ENCODE measurements at places on chromosomes 1 and 21.

- DNase-seq: peak; percentile 49
Measured at GRCh38 chr1:117366177-117367045, 838 bp upstream of the MAN1A2 start.

GRCh38 chr1:76868154-76868882 is 1.0 kb downstream of the ST6GALNAC5 start:
- DNase-seq: no peak

DNA sequence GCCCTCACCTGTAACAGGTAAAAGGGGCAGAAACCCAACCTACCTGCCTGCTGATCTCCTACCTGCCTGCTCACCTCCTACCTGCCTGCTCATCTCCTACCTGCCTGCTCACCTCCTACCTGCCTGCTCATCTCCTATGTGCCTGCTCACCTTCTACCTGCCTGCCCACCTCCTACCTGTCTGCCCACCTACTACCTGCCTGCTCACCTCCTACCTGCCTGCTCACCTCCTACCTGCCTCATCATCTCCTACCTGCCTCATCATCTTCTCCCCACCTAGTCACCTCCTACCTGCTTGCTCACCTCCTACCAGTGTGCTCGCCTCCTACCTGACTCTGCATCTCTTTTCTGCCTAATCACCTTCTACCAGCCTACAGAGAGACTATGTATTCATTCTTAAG is 452.9 kb downstream of the MATN1 start:
- DNase-seq: no peak

DNA sequence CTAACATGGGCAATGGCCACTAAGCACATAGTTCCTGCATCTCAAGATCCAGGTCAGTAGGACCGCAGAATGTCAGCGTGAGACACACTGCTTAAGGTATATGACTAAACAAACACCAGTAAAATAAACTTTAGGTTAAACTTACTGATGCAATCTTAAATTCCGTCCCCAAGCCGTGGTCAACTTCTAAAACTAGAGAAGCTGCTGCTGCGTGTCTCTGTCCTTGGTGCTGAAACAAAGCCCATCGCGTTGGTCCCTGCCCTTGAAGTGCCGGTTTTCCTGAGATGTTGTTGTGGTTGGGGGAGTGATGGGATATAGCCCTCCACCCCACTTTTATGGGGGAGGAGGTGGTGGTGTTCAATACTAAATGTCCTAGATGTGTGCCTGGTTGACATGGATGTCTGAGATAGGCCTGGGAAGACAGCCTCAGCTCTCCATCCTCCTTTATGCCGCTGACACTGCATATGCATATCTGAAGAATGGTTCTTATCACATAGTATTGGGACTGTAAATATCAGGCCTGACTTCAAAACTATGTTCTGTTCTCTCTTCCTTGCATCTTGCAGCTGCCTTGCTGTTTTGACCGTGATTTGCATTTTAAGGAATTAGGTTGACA is 72.0 kb upstream of the KCNA3 start:
- peak; percentile 5 for DNase-seq

DNA sequence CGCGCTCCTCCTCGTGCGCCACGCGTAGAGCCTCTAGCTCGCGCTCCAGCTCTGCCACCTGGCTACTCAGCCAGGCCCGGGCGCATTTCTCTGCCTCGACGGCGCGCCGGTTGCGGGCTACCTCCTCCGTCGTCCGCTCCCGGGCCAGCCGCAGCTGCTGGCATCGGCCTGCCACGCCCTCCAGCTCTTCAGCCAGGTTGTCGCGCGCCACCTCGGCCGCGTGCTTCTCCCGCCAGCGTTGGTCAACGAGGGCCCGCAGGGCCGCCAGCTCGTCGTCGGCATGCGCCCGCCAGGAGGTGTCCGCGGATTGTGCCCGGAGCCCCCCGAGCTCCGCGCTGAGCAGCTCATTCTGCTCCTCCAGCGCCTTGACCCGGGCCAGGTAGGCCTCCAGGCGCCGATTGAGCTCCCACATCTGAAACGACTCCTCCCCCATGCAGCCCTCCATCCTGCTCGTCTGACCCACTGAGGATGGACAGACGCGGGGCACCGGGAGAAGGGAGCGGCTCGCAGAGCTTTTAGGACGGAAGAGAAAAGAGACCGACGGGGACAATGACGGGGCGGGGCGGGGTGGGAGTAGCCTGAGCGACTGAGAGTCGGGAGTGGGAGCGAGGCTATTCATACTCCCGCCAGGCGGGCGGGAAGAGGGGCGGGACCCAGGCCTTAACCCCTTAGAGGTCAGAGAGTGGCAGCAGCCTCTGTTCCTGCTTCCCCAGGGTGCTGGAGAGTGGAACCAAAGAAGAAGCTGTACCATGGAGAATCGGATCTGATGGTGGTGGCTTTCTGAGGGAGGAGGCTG is at the start of gene NES:
Gene NES (minus strand): TSS at position 588 of the 796 bp plus-strand sequence. CDS start 143 bp downstream, at position 445.
- no peak for DNase-seq

DNA sequence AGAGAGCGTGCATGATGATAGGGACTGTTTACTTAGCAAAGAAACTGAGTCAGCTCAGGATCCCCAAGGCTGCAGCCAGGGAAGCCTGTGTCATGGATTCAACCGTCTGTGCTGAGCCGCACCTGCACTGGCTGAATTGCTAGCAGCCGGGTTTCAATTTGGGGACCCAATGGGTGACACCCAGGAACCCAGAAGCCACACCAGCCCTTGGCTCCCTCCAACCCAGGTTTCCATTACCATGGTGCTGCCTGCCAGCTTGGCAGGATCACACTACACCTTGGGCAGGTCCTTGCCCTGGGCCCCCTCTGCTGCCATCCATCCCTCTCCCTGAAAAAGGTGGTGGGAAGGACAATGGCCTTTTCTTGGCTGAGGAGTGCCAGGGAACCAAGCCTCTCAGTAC is 64.0 kb upstream of the CLDN14 start:
- DNase-seq: no peak

DNA sequence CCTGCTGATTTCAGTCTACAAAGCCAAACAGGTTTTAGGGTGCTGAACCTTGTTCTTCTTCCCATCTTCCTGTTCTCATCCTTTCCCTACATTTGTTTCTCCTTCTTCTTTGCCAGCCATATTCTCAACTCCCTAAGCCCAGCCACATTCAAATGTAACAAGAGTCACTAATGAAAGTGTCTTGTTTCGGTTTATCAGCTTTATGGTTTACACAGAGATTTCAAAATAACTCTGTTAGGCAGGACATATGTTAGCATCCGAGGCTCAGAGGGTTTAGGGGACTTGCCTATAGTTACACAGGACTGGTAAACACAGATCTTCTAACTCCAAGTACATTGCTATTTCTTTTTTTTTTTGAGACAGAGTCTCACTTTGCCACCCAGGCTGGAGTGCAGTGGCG is 61.3 kb downstream of the NDUFS5 start:
- DNase-seq: no peak

- no peak for DNase-seq
Measured at GRCh38 chr1:94872771-94873495, 52.8 kb downstream of the SLC44A3 start.

DNA sequence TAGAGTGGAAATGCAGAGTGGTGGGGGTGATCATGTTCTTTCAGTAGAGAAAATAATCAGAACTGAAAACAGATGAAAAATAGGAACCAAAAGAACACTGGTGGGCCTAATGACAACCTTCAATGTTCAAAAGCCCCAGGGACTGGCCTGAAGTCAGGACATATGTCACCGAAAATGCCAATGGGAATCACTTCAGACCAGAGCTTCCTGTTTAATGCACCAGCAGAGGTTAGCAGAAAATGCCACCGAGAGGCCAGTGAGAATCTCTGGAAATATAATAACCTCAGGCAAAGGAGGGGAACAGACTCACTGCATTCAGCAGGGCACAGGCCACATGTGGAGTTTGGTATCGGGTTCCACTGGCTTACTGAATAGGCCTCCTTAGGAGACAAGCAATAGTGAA is 15.9 kb upstream of the CD58 start:
- peak; percentile 32 for DNase-seq

- no peak for DNase-seq
Measured at GRCh38 chr1:178875936-178876335, 5.1 kb upstream of the ANGPTL1 start.

DNA sequence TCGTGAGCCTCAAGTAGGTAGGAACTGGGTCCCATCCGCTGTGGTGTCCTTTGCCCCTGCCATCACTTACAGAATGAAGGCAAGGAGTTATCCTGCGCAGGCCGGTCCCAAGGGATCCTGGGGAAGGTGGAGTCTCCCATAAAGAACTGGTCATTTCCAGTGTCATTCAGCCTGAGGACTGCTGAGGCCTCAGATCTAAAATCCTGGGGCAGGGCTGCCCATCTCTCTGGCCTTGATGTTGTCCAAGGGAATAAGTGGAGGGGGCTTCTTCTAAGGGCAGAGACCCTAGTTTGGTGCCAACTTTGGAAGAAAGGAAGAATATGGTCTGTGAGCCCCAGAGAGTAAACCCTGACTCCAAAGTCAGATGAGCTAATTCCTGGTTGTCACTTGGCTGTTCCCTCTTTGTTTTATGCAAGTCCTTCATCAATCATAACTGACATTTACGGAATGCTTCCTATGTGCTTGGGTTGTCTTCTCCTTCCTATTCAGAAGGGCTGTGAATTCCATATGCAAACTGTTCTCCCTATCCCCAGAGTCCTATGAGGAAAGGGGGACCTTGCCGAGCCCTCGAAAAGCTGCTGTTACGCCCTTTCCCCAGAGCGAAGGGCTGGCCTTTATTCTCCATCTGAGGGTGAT is 6.9 kb downstream of the IFI6 start:
- DNase-seq: no peak

DNA sequence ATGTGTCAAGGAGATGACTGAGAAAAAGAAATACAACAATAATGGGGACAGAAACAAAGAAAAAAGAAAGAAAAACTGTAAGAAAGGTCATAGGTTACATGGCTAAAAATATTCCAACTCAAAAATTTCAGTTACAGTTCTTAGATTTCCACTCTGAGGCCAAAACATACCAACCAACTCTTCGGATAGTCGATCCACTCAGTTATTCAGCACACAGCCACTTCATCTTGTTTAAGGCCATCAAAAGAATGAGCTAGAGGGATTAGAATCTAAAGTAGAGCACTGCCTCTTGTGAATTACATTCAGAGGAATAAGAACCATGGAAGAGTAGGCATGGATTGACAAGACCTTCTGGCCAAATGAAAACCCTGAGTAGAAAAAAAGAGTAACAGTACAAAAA is 277.0 kb downstream of the MRPL39 start:
- peak; percentile 47 for DNase-seq

- DNase-seq: no peak
Measured at GRCh38 chr1:213014642-213015041, 1.0 kb downstream of the ANGEL2 start.

- no peak for DNase-seq
Measured at GRCh38 chr1:229478852-229479251, 29.3 kb downstream of the NUP133 start.

- DNase-seq: peak; percentile 61
Measured at GRCh38 chr21:25573409-25574206, 33.7 kb downstream of the MRPL39 start.

- DNase-seq: no peak
Measured at GRCh38 chr21:37645848-37646247, 270.4 kb downstream of the KCNJ6 start.

DNA sequence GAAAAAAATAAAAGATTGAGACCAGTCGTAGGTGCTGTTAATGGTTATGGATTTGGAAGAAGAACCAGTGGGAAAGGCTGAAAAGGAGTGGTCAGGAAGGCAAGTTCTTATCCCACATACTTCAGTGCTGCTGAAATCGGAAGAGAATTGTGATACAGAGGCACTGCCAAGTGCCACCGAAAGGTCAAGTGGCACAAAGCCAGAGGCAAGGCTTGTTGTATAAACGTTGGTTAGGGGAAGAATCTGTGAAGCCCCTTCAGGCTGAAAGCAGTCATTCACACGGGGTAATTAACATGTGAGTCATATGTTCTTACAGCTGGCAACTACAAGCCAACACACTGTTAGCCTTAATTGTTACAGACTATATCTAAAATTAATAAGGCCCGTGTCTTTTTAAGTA is 48.8 kb downstream of the ZBTB40 start:
- DNase-seq: peak; percentile 29

DNA sequence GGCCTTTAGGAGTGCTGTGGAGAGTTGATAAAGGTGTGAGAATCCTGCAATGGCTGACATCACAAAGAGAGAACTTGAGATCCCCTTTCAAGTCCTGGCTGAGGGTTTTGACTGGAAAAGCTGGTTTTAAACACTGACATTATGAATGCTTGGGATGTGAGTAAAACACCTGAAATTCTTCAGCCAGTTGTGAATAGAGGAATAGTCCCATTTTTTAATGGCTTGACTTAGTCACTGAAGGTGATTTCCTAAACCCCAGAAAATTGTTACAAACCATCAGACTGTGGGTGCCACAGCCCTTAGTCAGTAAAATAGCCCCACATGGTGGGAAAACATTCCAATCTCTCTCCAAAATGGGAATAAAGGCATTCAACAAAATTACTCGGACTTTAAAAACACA is 107.7 kb upstream of the LMO4 start:
- no peak for DNase-seq

DNA sequence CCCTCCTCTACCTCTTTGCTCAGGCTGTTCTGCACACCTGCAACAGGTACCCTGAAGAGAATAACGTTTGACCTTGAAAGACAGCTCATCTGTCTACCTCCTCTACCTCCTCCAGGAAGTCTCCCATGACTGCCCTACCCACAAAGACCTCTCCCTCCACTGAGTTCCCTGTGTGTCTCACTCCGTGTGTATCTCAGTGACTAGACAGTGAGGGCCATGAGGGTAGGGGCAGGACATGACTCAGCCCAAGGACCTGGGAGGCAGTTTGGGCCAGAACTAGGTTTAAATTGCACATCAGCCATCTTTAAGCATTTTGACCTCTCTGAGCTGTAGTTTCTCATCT is 32.0 kb upstream of the LRP8 start:
- no peak for DNase-seq

DNA sequence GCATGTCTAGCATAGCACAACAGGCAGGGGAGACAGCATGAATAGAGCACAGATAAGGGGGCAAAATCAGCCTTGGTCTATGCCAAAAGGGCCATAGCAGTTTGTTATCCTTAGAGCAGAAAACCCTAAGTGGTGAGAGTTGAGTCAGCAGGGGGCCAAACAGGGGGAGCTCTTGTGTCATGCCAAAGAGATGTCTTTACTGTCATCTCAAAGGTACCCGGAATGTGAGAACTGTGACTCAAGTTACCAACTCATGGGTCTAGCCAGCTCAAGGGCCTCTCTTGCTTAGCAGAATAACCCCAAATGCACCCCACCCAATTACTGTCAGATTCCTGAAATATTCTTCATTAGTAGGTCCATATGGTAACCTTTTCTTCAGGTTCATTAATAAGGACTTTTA is 45.9 kb upstream of the NRDC start:
- DNase-seq: no peak
